ENCODE measurements at places on chromosomes 13 and 19. TPM values are rescaled to one million over a fixed set of nuclear protein-coding genes. Genes with fewer than 3 reads are reported as not detected.

- H3K4me1 ChIP-seq, result peaks cover 14% of the 10 kb centered on the region
- DNase-seq, result no peak
- H3K27ac ChIP-seq, result no peak overlapping the region
- no peak overlapping the region for H3K4me3 ChIP-seq
- H3K36me3 ChIP-seq, result no peaks in the 10 kb centered on the region
Measured at GRCh38 chr13:99652141-99652540, 150.9 kb downstream of the TM9SF2 start.

DNA sequence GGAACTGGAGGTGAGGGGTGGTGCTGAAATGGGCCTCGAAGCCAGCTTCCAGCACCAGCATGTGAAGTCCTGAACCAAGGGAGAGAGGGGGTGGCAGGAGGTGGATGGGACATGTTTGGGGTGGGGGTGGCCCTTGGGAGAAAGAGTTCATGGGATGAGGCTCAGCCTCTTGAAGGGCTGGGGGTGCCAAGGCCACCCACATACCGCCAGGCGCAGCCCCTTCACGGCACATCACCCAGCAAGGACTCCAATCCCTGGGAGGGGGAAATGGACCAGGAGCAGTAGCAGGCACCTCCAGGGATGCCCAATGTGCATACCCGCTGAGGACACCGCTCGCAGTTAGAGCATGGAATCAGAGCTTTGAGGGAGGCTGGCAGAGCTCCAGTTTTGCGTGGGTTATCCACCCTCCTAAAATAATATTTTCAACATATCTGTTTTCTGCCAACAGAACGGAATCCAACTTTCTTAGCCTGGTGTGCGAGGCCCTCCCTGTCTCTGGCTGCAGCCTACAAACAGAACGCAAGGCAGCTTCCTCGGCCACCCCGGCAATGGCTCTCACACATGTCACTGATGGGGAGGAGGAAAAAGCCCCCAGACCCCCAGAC is 140.5 kb upstream of the VSTM2B start:
- no peak overlapping the region for H3K4me3 ChIP-seq
- H3K4me1 ChIP-seq, result peaks cover 3% of the 10 kb centered on the region
- H3K27me3 ChIP-seq, result peaks cover 7% of the 10 kb centered on the region
- H3K27ac ChIP-seq, result no peak overlapping the region
- H3K36me3 ChIP-seq, result no peaks in the 10 kb centered on the region

DNA sequence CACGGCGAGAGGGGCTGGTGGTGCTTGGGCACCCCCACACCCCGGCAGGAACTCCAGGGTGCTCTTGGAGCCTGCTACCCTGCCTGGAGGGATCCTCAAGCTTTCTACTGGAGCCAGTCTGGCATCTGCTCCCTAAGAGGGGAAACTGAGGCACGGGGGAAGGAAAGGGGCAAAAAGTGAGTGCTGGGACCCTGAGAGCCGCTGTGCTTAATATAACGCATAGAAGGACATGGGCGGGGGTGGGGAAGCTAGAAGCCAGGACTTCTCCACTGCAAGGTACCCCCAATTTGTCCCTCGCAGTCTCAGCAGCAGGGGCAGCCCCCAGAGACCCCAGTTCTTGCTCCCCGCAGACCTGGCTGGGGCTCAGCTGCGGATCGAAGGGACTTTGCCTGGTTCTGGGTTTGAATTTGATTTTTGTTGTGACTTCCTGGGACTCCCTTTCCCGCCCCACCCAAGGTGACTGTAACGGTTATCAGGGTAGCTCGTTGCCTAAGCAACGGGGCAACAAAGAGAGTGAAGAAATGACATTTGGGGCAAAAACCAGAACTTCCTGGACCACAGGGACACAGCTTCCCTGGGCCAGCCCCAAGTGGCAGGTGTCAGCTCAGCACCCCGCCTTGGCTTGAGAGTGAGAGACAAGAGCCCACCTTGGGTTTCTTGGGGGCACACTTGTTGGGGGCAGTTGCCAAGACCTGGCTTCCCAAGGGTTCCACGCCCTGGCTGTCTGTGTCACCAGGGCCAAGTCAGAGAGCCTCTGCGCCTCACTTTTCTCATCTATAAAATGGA is 638 bp downstream of the ADGRE5 start:
- H3K4me1 ChIP-seq, result peaks cover 7% of the 10 kb centered on the region
- peaks cover 8% of the 10 kb centered on the region for H3K27me3 ChIP-seq
- no peak for DNase-seq

- no peaks in the 10 kb centered on the region for H3K36me3 ChIP-seq
- no peak for DNase-seq
- no peak overlapping the region for H3K4me3 ChIP-seq
- no peaks in the 10 kb centered on the region for H3K27me3 ChIP-seq
- H3K4me1 ChIP-seq, result no peaks in the 10 kb centered on the region
Measured at GRCh38 chr19:13887517-13887916, 10.6 kb downstream of the NANOS3 start.

GRCh38 chr13:26996965-26997752 is 174.5 kb downstream of the USP12 start:
- no peak overlapping the region for H3K27ac ChIP-seq
- no peak for DNase-seq
- no peaks in the 10 kb centered on the region for H3K36me3 ChIP-seq
- peaks cover 12% of the 10 kb centered on the region for H3K27me3 ChIP-seq
- H3K4me3 ChIP-seq, result no peak overlapping the region
- peaks cover 1% of the 10 kb centered on the region for H3K4me1 ChIP-seq

DNA sequence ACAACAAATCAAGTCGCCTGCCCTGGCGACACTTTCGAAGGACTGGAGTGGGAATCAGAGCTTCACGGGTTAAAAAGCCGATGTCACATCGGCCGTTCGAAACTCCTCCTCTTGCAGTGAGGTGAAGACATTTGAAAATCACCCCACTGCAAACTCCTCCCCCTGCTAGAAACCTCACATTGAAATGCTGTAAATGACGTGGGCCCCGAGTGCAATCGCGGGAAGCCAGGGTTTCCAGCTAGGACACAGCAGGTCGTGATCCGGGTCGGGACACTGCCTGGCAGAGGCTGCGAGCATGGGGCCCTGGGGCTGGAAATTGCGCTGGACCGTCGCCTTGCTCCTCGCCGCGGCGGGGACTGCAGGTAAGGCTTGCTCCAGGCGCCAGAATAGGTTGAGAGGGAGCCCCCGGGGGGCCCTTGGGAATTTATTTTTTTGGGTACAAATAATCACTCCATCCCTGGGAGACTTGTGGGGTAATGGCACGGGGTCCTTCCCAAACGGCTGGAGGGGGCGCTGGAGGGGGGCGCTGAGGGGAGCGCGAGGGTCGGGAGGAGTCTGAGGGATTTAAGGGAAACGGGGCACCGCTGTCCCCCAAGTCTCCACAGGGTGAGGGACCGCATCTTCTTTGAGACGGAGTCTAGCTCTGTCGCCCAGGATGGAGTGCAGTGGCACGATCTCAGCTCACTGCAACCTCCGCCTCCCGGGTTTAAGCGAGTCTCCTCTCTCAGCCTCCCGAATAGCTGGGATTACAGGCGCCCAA is at the start of gene LDLR:
Gene LDLR (plus strand): TSS at position 210 of the 760 bp plus-strand sequence. CDS start 86 bp downstream, at position 296.
- H3K36me3 ChIP-seq, result peaks cover 2% of the 10 kb centered on the region
- H3K4me1 ChIP-seq, result peaks cover 23% of the 10 kb centered on the region
- peak; percentile 54 for DNase-seq
- peak within 1 kb of the TSS; percentile 91 for H3K4me3 ChIP-seq

DNA sequence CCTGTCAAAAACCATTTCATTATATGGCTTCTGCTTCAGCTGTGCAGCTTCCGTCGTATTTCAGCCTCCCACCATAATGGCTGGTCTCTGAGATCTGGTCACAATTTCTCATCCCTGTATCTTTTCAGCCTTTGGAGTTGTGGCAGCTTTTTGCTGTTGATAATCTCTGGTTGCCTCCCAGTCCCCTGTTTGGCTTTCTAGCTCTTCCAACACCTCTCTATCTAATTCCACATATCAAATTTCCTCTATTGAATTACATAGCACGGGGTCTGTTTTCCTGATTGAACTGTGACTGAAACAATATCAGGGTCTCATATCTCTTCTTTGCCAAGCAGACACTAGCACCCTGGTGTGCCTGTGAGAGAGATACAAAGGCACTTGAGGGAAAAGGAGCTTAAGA is 222.1 kb upstream of the OBI1 start:
- H3K27ac ChIP-seq, result no peak overlapping the region
- H3K4me3 ChIP-seq, result no peak overlapping the region
- no peaks in the 10 kb centered on the region for H3K27me3 ChIP-seq
- no peaks in the 10 kb centered on the region for H3K4me1 ChIP-seq
- DNase-seq, result no peak

DNA sequence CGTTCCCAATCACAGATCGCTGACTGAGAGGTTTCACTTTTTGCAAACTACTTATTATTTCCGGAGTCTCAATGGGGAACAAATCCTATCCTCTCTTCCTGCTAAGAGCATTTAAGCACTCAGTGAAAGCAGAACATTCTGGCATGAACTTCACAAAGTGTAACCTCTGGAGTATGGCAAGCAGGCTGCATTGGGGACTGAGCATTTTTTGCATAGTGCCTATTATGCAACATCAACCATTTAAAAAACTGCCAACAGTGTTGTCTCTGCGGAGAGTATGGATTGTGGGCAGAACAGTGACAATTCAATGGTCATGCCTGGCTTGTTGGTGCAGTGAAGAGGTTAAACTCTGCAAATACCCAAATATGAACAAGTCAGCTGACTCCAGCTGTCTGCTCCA is 484.6 kb downstream of the OLFM4 start:
- H3K4me1 ChIP-seq, result no peaks in the 10 kb centered on the region
- H3K27me3 ChIP-seq, result no peaks in the 10 kb centered on the region
- no peak overlapping the region for H3K27ac ChIP-seq
- H3K36me3 ChIP-seq, result no peaks in the 10 kb centered on the region
- no peak for DNase-seq

- DNase-seq, result no peak
- no peaks in the 10 kb centered on the region for H3K27me3 ChIP-seq
Measured at GRCh38 chr19:20371911-20372310, 193.7 kb downstream of the ZNF737 start.

The SULT2A1 gene
- not detected for total RNA-seq

DNA sequence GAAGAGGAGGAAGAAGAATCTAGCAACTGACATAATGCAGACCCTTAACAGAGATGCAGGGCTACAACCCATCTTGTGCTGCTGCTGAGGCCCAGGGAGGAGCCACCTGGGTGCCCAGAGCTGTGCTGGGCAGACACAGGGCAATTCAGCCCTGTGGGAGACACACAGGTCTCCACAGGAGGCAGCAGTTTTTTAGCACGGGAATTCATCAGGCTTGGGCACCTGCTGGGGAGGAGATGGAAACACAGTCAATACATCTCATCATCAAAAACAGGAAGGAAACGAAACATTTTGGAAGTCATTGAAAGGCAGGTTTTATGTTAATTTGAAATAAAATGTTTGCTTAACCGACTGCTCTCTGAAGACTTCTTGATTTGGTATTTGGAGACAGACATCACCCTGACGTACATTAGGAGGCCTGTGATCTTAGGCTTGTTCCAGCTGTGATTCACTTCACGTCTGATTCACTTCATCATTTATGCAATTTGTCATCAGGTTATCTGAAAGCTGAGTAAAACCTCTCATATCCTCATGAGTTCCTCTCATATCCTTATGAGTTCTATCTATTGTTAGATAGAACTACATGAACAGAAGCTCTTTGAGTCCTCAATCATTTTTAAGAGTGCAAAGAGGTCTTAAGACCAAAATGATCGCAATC is 77.4 kb downstream of the CYSLTR2 start:
- no peak overlapping the region for H3K4me3 ChIP-seq
- peaks cover 8% of the 10 kb centered on the region for H3K27me3 ChIP-seq
- H3K27ac ChIP-seq, result no peak overlapping the region
- no peaks in the 10 kb centered on the region for H3K36me3 ChIP-seq
- no peak for DNase-seq

GRCh38 chr13:91132786-91133185 is 214.7 kb upstream of the MIR17HG start:
- H3K36me3 ChIP-seq, result no peaks in the 10 kb centered on the region
- H3K27ac ChIP-seq, result no peak overlapping the region
- peaks cover 24% of the 10 kb centered on the region for H3K4me1 ChIP-seq
- H3K4me3 ChIP-seq, result no peak overlapping the region
- H3K27me3 ChIP-seq, result no peaks in the 10 kb centered on the region

DNA sequence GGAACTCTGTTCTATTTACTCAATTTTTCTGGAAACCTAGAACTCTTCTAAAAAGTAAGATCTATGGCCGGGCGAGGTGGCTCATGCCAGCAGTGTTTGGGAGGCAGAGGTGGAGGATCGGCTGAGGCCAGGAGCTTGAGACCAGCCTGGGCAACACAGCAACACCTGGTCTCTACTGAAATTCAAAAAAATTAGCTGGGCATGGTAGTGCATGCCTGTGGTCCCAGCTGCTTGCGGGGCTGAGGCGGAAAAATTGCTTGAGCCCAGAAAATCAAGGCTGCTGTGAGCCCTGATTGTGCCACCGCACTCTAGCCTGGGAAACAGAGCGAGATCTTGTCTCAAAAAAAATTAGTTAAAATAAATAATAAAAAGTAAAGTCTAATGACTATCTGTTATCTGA is 28.6 kb downstream of the F2RL3 start:
- H3K4me3 ChIP-seq, result no peak overlapping the region
- no peak for DNase-seq
- H3K27ac ChIP-seq, result no peak overlapping the region
- H3K36me3 ChIP-seq, result peaks cover 41% of the 10 kb centered on the region
- H3K4me1 ChIP-seq, result no peaks in the 10 kb centered on the region
- H3K27me3 ChIP-seq, result no peaks in the 10 kb centered on the region

- H3K4me1 ChIP-seq, result peaks cover 19% of the 10 kb centered on the region
- peak overlapping the region; percentile 96 for H3K4me3 ChIP-seq
- H3K27ac ChIP-seq, result peak overlapping the region; percentile 96
- peaks cover 17% of the 10 kb centered on the region for H3K36me3 ChIP-seq
- H3K27me3 ChIP-seq, result peaks cover 3% of the 10 kb centered on the region
Measured at GRCh38 chr19:17861542-17862402, 2.1 kb downstream of the RPL18A start.

The KMT5C gene
- total RNA-seq, result 68.6 TPM

The ZNF223 gene
- total RNA-seq, result 14.4 TPM

The HSH2D gene
- total RNA-seq, result 0.72 TPM

- no peak for DNase-seq
- H3K27me3 ChIP-seq, result peaks cover 73% of the 10 kb centered on the region
- H3K4me3 ChIP-seq, result no peak overlapping the region
- no peak overlapping the region for H3K27ac ChIP-seq
- no peaks in the 10 kb centered on the region for H3K4me1 ChIP-seq
- H3K36me3 ChIP-seq, result no peaks in the 10 kb centered on the region
Measured at GRCh38 chr19:29576761-29577648, 29.1 kb upstream of the POP4 start.

The FPR1 gene
- not detected for total RNA-seq

DNA sequence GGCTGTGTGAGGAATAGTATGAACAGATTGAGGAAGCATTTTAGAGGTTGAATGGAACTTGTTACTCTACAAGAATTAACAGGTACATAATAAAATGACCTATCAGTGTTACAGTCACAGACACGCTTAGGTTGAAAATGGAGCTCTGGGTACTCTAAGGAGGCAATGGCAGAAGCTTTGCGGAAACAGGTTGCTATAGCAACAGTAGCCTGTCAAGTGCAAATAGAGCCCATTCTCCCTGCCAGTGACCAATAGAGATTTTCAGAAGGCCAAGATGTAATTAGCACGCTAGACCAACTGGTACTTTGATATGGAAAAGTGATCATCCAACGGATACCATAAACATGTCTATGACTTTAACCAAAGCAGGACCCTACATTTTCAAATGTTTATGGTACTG is 148.5 kb upstream of the FREM2 start:
- H3K4me3 ChIP-seq, result no peak overlapping the region
- H3K4me1 ChIP-seq, result peaks cover 6% of the 10 kb centered on the region
- H3K27me3 ChIP-seq, result no peaks in the 10 kb centered on the region
- no peak overlapping the region for H3K27ac ChIP-seq
